NCI-H2107 (cell line): ENCODE measurements at places on chromosomes 1 and 21.

GRCh38 chr1:190353538-190354101 is 124.0 kb downstream of the BRINP3 start:
- DNase-seq: no peak

DNA sequence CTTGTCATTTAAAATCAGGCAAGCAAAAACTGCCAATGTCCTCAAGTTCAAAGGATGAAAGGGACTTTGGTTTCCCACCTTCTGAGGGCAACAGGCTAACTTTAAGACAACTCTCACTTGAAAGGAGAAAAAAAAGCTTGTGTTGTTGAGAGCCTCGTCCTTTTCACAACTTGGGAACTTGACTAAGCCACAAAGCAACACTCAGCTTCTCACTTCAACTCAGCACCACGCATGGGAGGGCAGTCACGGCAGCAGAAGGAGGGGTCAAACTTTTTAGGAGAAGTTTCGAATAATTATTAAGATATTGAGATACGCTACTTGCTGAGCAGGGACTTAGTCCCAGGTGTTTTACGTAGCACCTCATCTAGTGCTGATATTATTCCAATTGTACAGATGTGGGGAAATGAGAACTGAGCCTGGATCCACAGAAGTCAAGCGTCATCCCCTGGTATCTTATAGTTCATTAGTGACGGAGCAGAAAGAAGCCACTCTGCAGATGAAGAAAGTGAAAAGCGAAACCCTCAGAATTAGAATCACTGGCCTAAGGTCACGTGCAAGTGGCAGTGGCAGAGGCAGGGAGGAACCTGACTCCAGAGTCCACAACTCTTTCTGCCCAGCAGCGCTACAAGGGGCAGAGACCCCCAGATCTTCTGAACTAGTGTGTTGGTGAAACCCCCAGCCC is 83.6 kb downstream of the JAK1 start:
- no peak for DNase-seq

GRCh38 chr1:160865337-160865736 is 2.6 kb upstream of the CD244 start:
- no peak for DNase-seq

- no peak for DNase-seq
These were observed 1.3 kb downstream of the UBL4B start for GRCh38 chr1:110113551-110113950.

GRCh38 chr1:57794078-57794477 is 370.2 kb upstream of the DAB1 start:
- DNase-seq: no peak

DNA sequence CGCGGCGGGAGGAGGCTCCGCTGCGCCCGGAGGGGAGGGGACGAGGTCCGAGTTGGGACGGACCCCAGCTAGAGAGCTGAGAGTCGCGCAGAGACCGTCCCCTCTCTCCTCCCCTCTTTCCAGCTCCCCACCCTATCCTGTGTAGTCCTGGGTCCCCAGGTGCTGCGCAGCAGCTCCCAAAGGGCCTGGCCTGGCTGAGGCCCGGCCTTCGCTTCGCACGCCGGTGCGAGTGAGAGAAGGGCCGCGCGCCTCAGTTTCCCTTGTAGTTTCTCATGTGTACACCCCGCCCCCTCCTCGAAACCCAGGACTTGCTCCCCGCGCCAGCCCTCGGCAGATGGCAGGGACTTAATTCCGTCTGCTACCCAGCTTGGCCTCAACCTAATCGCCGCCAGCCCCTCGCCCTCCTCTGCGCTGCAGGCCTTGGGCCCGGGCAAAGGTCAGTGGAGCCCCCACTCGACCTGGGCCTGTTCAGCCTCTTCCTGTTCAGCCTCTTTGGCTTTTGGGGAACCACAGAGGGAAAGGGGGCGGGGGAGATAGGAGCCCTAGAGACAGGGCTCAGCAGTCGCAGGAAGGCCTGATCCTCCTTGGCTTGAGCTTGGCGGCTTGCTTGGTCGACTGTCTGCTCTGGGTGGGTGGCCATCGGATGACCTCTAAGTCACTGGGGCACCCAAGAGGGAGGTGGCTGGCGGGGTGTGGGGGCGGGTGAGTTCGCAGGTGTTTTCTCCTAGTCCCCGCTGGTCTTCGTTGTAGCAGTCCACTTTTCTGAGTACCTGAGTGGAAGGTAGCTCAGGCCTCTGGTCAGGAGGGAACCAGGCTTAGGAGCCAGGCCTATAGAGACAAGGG is 1.0 kb downstream of the ZNF687 start:
- no peak for DNase-seq
